ENCODE measurements at places on chromosomes 6 and 20.

- DNase-seq = peak; percentile 33
Observed at GRCh38 chr20:62642051-62642665, at the start of gene SLCO4A1. Gene SLCO4A1, plus strand, starts transcription at chr20:62642503. Its CDS starts 13,952 bp downstream, at chr20:62656455.

DNA sequence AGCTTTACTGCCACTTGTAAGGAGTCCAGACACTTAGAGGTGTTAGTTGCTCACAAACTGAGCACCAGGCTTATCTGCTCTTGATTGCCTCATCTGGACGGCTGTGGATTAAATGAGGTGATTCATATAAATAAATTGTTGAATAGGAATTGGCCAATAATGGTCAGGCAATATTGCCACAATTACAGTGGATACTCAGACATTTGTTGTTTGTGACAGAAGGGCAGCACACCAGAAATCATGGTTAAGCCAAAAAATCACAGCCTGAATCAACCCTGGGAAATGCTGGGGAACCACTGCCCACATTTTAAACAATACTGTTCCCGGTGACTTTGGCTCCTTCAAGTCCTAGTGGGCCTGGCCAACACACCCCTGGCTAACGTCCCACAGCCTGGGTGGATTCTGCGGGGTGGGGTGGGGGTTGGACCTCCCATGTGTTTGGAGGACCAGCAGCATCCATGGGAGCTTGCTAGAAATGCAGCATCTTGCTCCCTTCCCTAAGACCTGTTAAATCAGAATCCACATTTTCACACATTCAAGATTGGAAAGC, 29.5 kb upstream of the SPDEF start:
- no peak for DNase-seq

- no peak for DNase-seq
Observed at GRCh38 chr20:44888226-44889103, 3.0 kb downstream of the YWHAB start.

DNA sequence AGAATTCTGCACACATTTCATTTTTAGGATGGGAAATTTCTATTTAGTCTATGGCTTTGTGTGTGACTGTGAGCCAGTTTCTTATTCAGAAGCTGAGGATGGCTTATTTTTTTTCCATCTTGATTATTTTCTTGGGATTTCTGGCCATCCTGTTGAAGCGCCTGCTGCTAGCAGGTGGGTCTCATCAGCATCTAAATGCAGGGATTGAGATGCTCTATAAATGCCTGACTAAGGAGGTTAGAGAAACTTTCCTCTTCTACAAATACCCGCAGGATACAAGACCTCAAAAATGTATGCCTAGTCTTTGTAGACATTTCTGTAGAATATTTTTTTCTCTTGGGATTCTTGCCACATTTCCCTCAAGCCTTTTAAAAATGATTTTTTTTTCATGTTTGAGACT, 138.0 kb upstream of the CCN2 start:
- DNase-seq = no peak

- DNase-seq = no peak
Observed at GRCh38 chr20:45305262-45305661, 1.4 kb upstream of the RBPJL start.

- DNase-seq = no peak
Observed at GRCh38 chr6:8069151-8069550, 5.0 kb upstream of the BLOC1S5 start.

DNA sequence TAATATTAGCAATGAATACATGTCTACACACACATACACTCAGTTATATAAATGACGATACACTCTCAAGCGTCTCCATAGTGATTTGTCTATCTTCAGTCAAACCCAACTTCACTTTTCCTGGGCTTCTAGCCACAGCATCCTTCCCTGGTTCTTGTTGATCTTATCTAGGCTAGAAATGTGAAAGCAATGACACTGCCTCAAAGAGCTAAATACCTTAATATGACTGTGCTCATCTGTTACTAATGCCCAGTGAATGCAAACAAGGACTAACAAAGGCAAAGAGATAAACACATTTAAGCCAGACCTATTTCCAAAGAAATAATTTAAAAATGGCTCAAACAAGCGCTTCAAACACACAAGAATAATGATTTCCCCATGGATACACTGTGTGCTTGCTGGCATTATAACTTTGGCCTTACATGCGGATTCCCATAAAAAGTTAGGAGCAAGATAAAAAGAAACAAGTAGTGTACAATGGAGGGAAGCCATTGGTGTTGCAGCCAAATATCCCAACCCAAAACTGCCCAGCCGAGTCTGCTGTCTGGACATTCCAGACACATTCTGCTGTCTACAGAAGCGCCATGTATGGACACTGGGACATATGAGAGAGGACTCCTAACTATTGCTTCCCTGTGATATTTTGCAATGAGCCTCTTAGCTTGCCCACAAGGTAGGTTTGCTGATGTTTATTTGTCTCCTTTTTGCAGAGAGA, 19.5 kb upstream of the DAAM2 start:
- DNase-seq = no peak

- DNase-seq = no peak
Observed at GRCh38 chr20:58545565-58546415, 30.6 kb upstream of the APCDD1L start.

GRCh38 chr6:16483315-16483875, 245.0 kb downstream of the GMPR start:
- DNase-seq = no peak
